ENCODE measurements at places on chromosomes 4 and X.

GRCh38 chrX:54808109-54808604 is 612 bp downstream of the MAGED2 start:
- DNase-seq: peak; percentile 79

GRCh38 chr4:139808808-139809756 is 143.5 kb downstream of the MGST2 start:
- DNase-seq: peak; percentile 92

GRCh38 chr4:45215976-45216542 is 489.7 kb upstream of the GNPDA2 start:
- no peak for DNase-seq

- no peak for DNase-seq
These were observed 313.6 kb upstream of the DKK2 start for GRCh38 chr4:107349732-107350131.

DNA sequence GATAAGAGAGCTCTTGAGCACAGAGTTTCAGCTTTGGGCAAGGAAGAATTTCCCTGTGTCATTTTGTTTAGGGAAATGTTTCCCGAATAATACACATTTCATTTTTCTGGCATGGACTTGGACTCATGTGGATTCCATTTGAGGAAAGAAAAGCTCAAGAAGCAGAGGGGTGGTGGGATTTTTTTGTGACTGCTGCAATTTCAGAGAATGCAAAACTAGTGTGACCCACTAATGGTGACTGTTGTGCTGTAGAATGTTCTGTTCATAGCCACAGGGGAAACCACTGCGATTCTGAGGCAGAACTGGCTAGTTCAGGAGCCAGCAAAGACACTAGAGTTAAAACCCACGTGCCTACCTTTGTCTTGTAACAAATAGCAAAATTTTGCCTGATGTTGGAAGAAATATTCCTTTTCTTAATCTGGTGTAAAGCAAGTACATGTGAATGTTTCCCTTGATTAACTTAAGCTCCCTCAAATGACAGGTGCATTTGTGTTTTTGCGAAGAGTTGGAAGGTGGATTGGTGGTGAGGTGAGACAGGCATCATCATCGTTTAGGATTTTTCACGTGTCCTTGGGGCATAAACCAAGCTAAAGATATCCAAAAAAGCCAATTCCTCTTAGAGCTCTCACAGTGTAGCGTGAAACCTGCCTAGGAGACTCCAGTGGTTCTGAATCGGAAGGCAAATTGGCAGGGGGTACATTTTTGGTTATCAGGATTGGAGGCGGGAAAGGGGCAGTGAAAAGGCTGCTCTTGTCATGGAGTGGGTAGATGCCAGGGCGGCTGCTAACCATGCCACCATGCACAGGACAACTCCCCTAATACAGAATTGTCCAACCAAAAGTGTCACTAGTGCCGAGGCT is 38.0 kb upstream of the FAM9C start:
- DNase-seq: no peak

DNA sequence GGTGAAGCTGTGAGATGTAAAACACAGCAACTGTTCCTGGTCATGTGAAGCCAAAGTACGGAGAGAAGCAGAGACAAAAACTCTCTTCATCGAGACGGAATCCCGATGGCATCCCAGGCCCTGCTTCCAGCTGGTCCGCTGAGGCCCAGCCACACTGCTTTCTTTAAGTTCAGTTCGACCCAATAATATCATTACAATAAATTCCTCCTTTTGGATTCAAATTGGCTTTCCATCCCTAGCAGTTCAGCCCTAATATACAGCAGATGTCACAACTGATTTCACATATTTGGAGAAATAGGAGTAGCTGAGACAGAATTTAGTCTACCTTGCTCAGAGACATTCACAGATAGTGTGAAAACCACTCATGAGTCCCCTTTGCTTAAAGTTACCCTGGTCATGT is 98.3 kb upstream of the SPRY1 start:
- DNase-seq: no peak

GRCh38 chr4:186840771-186841301 is 117.2 kb upstream of the FAT1 start:
- no peak for DNase-seq

DNA sequence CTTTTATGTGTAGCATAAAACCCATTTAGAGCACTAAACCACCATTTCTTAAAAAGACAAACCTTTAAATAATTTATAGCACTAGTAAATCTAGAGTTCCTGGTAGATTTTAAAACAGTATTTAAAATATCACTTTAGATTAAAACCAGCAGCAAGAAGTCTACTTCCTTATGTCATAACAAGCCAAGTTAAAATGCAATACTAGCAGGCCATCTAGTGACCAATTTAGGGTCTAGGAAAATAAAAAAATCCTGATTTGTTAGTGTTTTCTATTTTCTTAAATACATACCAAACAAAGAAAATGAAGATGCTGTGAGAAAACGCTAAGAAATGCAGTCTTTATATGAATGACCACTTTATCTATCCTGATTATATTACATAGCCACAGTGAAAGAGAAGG is 53.9 kb downstream of the PAPSS1 start:
- DNase-seq: peak; percentile 34

DNA sequence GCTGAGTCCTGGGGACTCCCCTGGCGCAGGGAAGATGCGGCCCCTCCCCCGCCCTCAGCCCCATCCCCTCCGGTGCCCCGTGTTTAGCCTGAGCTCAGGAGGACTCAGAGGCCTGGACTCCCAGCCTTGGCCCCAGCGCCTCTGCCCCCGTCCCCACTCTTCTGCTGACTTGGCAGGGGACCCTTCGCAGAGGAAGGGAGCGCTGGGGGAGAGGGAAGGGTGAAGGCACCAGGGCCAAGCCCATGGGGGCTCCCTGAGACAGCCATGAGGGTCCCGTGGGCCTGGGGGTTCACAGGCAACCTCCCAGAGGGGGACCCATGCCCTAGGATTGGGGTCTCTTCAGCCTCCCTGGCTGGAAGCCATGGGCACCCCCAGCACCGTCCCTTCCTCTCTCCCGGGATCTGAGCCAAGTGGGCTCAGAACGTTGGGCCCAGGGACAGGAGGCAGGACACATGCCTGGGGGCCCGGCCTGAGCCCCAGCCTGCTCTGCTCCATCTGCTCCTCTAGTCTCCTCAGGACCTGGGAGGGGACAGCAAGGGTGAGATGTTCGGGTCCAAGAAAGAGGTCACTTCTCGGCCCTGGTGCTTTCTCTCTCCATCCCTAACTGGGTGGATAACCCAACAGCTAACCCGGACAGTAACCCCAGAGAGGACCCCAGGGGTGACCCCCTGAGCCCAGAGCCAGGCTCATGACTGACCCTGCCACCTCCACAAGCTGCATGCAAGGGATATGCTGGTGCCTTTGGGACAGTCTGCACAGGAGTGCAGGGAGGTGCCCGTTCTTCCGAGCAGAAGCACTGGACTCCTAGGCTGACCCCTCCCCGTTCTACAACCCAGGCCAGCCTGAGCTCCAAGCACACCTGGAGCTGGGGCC is 1.5 kb upstream of the CPLX1 start:
- DNase-seq: no peak

DNA sequence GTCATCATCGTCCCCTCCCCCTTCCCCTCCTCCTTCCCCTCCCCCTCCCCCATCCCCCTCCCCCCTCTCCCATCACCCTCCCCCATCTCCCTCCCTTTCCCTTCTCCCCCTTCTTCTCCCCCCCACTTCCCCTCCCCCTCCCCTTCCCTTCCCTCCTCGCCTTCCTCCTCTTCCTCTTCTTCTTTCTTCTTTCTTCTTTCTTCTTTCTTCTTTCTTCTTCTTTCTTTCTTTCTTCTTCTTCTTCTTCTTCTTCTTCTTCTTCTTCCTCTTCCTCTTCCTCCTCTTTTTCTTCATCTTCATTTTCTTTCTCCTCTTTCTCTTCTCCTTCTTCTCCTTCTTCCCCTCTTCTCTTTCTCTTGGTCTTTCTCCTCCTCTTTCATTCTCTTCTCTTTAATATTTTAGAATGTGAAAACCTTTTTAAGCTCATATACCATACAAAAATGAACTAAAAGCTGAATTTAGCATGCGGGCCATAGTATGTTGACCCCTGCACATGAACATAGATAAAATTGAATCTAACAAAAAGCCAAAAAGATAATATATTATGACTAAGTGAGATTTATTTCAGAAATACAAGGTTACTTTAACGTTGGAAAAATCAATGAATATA is 20.5 kb upstream of the AFM start:
- DNase-seq: no peak

GRCh38 chr4:54063229-54063628 is 1.2 kb downstream of the CHIC2 start:
- peak; percentile 29 for DNase-seq

DNA sequence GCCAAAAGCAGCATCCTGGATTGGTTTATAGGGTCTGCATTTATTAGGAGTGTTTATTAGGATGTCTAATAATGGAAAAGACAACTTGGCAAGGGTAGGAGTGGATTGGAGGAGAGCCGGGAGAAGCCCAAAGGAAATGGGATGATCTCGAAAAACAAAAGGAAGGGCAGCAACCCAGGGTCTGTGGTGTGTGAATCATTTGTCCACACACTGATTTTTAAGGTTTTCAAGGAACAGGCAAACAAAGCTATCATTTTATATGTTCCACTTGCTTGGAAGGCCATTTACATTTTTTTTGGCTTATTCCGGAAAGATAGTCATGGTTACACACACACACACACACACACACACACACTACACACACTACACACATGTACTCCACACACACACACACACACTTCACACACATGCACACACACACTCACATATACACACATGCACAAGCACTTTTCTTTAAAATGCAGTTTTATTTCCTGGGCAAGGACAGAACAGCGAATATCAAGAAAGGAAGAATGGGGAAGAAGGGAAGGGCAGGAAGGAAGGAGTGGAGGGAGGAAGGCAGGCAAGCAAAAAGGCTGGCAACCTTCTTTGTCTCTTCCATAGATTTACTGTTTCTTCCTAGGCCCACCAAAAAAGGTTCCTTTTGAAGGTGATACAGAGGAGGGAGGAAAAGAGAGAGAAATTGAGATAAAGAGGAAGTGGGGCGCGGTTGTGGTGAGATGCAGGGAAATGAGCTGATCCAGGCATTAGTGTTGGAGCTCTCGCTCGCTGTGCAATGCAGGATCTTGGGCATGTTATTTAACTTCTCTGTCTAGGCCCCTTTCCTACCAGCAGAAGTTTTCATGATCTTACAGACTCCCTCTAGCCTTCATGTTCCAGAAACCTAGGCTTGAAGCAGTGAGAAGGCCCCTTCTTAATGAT is 88.6 kb upstream of the MAML3 start:
- no peak for DNase-seq

DNA sequence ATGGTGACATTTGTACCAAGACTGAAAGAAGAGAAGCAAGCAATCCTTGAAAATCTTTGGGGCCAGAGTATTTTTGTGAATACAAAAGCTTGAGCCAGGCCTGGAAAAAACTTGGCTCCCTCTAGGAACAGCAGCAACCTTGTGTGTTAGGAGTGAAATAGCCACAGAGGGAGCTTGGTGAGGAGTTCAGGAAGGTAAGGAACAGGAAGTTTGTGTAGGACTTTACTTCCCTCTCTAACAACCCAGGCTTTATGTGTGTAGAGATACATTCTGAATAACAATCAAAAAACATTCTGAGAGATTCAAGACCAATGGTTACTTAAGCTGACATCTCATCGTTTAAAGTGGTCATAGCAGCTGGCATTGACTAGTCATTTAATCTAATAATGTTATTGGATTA is 668.5 kb downstream of the PCDH18 start:
- DNase-seq: no peak

DNA sequence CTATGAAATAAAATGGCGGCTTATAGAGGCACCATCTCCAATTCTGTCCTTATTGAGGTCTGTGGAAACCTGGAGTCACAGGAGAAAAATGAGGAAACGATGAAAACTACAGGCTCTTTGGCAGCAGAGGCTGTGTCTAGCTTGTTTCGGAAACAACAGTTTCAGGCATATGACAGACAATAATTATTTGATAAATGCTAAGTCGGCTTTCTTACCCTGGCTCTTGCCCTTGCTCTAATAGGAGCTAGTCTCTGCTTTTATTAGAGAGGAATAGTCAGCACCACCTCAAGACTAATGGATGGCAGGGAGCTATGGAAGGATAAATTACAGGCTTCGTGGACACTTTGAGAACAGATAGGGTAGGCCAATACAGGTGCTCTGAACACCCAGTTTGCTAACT is 24.3 kb downstream of the HADH start:
- no peak for DNase-seq

Measured in renal pelvis (tissue), 12 donors.